Activated effector memory CD4-positive, alpha-beta T cell treated with anti-CD3 and anti-CD28 coated beads, Interleukin-2, amount 50 U/mL, for 16 hours (primary cell): ENCODE measurements at places on chromosomes 2 and 18.

GRCh38 chr2:194946826-194947225, 710.2 kb upstream of the SLC39A10 start:
- no peak for DNase-seq

DNA sequence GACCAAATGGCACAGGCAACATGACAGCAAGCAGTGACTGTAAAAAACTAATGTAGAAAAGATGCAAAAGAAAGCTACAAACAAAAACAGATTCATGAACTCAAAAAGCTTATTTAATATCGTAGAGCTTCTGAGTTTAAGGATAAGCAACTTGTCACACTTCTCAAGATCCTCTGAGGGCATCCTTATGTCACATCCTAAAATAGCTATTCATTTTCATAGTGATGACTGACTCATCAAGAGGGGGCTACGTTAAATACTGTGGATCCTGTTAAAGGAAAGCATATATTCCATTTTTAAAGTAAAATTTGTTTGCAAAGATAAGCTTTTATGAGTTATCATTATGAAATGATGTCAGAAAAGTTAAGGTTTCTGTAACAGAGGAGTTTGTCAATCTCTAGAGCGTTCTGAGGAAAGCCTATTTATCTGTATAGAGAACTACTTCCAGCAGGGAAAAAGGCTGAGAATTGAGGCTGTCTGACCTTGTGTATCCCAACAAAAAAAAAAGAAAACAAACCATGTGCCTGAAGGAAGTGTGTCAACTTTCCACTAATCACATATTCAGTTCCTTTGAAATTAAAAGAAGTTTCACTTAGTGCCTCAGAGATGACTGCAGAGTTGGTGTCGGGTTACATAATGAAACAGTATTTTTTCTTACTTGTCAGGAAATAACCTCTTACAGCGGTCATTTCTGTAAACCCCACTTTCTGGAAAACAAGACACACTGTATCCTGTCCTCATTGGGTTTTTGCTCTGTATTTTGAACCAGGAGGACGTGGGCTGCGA, 115.5 kb downstream of the ESCO1 start:
- DNase-seq = no peak

GRCh38 chr2:102770506-102770905, 8.7 kb downstream of the TMEM182 start:
- no peak for DNase-seq

- DNase-seq = no peak
Observed at GRCh38 chr18:25314151-25314837, 37.7 kb downstream of the ZNF521 start.

- DNase-seq = no peak
Observed at GRCh38 chr18:24035316-24035715, 20.8 kb downstream of the TTC39C start.

- peak; percentile 86 for DNase-seq
Observed at GRCh38 chr2:196234672-196235071, 63.3 kb upstream of the STK17B start.

GRCh38 chr2:8238521-8239230, 443.2 kb upstream of the ID2 start:
- DNase-seq = no peak

DNA sequence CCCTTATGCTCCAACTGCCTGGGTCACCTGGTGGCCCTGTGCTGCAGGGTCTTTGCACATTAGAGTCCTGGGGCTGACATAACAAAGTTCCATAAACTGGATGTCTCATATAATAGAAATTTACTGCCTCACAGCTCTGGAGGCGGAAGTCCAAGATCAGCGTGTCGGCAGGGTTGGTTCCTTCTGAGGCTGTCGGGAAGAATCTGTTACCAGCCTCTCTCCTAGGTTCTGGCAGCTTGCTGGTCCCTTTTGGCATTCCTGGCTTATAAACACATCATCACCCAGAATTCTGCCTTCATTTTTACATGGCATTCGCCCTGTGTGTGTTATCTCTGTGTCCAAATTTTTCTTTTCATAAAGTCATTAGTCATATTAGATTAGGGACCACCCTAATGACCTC, 170.5 kb downstream of the NDUFA10 start:
- DNase-seq = no peak

DNA sequence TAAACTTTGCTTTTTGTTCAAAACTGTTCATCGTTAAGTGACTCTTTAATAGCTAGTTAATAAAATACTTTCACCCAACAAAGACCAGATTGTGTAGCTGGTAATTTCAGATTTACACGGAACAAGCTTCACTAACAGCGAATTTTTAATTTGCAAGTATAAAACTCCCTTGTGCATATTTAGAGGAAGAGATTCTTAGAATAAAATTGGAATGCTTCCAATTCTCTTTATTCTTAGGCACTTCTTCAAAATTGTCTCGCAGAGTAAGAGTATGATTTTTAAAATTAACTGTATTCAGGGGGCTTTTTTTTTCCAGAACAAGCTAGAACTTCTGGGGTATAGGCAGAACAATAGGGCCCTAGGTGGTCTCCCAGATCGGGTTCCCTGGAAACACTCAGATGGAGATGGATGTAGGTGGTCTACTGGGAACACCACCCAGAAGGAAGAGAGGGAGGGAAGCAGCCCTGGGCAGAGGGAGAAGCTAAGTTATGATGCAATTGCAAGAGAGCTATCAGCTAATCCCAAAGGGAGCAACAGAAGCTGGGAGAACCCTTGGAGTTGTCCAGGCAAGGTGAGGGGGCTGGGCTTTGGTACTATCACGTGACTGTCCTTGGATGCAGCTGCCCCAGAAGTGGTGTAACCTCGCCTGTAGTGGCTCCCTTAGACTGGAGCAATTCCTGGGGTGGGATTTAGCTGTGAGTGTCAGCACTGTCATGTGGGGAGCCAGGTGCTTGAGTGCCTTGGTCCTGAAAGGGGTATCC, 151.7 kb upstream of the ASB18 start:
- no peak for DNase-seq

DNA sequence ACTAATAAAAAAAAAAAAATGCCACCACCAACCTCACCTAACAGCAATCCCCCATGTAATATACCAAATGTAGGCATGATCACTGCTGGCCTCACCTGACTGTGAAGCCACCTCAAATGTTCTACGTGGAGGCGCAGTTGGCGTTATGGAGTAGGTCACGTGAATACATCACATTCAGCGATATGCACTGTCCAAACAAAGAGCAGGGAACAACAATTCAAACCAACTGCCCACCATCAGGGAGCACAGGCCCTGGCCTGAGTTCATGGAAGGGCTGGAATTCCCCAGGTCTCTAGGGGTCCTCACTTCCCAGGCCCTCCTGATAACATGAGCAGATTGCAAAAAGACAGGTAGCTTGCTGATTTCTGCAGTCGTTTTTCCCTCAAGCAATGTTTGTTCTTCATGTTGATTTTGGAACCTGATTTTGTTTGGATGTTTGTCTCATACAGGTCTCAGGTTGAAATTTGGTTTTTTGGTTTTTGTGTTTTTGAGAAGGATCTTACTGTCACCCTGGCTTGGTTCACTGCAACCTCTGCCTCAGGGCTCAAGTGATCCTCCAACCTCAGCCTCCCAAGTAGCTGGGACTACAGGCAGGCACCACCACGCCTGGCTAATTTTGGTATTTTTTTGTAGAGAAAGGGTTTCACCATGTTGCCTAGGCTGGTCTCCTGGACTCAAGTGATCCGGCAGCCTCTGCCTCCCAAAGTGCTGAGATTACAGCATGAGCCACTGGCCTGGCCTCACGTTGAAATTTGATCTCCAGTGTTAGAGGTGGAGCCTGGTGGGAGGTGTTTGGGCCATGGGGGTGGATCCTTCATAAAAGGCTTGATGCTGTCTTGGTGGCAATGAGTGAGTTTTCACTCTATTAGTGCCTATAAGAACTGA, 15.5 kb downstream of the TBC1D8 start:
- no peak for DNase-seq

GRCh38 chr2:73764945-73765344, 15.0 kb downstream of the DUSP11 start:
- DNase-seq = no peak

GRCh38 chr2:239881561-239882320, 143.4 kb downstream of the NDUFA10 start:
- DNase-seq = peak; percentile 47

GRCh38 chr2:237629739-237630138, 2.4 kb downstream of the LRRFIP1 start:
- DNase-seq = no peak

DNA sequence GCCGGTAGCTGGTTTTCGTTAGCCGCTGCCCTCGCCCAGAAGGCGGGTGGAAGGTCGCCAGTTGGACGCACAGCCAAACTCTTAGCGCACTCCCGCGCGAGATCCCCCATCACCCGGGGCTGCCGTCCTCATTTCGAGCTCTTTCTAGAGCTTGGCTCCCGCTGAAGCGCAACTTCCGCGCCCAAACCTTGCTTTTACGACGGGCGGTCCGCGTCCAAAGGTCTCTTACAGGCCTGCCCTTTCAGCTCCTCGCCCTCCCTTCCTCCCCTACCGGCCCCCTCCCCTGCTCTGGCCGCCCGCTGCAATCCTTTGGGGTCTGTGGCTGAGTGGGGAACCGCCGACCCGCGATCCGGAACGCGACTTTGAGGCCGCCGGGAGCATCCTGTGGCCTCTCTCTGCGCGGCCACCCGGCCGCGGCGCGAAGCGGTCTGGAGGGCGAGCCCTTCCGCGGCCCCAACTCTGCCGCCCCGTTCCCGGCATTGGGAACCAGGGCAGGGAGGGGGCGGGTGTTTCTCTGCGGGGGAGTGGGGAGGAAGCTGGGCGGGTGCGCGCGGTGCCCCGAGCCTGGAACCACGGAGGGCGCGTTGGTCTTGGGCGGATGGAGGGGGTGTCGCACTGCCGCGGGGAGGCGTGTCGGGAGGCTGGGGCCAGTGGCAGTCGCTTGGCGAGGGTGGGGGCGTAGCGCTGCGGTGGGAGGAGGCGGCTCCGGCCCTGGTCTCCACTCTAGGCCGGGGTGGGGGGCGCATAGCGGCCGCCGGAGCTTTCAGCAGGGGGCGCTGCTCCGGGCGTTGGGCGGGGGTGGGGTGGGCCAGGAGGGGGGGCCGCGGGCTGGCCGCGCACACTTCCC, at the start of gene GDF7:
TSS of gene GDF7 (plus strand) at position 841 of the 847 bp plus-strand sequence. CDS start 96 bp downstream, outside the sequence.
- peak; percentile 68 for DNase-seq

GRCh38 chr2:234628953-234629352, 132.1 kb upstream of the ARL4C start:
- no peak for DNase-seq

- DNase-seq = no peak
Observed at GRCh38 chr18:3463051-3463450, 13.1 kb downstream of the TGIF1 start.

DNA sequence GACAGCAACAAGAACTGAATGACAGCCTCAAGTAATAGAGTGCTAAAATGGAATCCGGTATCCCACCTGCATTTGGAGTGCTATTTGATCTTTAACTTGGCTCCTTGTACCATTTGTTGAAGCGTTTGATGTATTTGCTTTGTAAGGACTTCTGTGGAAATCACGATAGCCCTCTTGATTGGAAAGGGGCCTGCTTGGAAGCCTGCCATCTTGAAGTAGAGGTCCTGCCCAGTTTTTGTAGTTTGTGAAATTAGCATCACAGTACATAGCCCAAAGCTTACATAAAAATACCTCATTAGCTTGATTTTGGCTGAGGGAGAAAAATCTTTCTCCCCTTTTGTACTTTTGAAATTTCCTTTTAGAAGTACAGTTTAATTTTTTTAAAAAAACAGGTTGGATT, 2.7 kb downstream of the CDCA7 start:
- no peak for DNase-seq

DNA sequence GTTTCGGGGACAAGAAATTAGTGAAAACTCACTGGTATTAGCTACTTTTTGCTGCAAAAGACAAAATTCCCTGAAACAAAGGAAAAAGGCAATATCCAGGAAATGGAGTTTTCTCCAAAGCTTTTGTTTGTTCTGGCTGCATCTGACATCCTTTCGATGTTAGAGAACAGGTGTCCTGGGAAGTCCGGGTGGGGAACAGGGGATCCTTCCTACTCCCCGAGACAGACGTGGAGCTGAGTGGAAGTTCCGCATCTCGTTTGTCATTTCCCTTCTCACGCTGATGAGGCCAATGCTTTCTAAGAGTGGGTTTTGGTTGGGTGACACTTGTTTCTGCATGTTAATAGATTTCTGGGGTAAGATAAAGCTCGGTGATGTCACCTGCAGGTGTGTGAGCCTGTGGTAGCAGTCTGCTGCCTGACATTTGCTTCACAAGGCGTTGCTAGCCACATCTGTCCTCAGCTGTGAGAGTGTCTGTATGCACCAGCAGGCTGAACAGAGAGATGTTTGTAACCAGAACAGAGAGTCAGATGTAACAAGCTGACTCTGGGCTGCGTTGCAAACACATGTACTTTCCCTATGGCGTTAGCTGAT, 125.9 kb downstream of the ACOXL start:
- peak; percentile 85 for DNase-seq

DNA sequence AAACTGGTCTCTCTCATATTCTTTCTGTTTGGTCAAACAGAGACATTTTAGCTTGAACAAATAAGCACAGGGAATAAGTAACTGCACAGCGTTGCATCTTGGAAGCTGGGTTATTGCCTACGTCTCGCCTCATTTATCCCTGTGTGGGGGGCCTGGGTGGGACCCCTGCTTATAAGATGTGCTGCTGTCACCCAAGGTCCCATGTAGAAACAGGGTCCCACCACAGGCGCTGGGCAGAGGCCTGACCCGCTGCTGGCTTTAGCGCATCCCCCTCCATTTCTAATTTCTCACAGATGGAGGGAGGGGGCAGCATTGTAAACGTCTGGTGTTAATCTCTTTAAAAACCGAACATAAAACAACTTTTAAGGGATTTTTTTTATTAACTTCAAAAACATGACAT, 207.8 kb downstream of the HDAC4 start:
- no peak for DNase-seq

DNA sequence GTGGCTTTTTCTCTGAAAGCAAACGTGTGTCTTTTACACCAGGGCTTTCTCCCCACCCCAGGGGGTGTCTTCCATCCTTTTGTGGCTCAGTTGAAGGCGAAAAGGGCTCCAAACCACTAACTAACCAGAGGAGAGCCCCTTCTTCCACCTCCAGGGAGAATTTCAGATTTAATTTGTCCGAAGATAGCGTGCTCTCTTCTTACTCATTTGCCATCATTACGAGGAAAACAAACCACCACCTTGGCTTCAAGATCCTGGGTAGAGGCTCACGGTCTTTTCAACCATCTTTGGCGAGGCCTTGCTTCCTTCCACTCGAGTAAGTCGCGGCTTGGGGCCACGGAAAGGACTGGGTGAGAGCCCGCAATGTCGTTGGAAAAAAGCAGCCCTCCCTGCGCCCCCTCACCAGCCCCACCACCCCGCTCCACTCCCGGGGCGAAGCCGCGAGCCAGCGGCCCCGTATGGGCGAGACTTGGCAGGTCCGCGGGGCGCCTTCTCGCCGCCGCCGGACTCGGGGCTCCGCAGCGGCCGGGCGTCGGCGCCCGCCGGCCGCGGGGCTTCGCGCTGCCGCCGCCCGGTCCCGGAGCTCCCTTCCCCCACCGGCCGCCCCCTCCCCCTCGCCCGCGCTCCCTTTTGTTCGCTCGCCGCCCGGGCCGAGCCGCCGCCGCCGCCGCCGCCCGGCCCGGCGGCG, 1.7 kb upstream of the ZNF532 start:
- DNase-seq = peak; percentile 65

- DNase-seq = no peak
Observed at GRCh38 chr2:74436848-74437695, 4.7 kb downstream of the RTKN start.
